ENCODE measurements at places on chromosomes 6 and 20. TPM values are rescaled to one million over a fixed set of nuclear protein-coding genes. Genes with fewer than 3 reads are reported as not detected.

DNA sequence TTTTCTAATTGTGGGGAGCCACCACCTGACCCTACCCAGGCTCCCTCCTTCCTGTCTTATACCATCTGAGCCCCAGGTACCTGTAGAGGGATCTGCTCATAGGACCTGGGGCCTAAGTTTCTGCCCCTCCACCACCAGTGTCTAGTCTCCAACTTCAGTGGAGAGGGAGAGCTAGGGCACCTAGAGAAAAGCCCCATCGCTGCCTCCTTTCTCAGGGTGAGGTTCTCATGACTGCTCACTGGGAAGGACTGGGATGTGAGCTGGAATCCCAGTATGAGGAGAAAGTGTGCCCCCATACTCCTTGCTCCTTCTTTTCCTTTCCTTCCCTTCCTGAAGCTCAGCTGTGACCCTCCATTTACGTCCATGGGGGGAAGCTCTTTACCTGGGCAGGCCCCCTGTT, 231.6 kb downstream of the LRFN2 start:
- no peak for DNase-seq

The IL17A gene
- total RNA-seq, result not detected

- DNase-seq, result no peak
Measured at GRCh38 chr6:39137245-39137644, 22.3 kb upstream of the SAYSD1 start.

- DNase-seq, result no peak
Measured at GRCh38 chr6:51429017-51429712, 610.5 kb downstream of the TFAP2B start.

GRCh38 chr6:1596088-1596852, 13.4 kb upstream of the FOXC1 start:
- no peak for DNase-seq

Measured in glomerular endothelial cell (primary cell).